ENCODE measurements at places on chromosomes 5 and 9. TPM values are rescaled to one million over a fixed set of nuclear protein-coding genes. Genes with fewer than 3 reads are reported as not detected.

Gene PDE6A
- total RNA-seq, result not detected

Gene SOX30
- 0.29 TPM for total RNA-seq

Gene GLRA1
- total RNA-seq, result not detected

Gene GGTA1
- total RNA-seq, result not detected

All from OCI-LY7 (cell line).